GM18507 (cell line): ENCODE measurements at places on chromosomes 12 and 14.
A peak's percentile ranks its signal among the peaks of the same experiment; 100 is the strongest.

DNA sequence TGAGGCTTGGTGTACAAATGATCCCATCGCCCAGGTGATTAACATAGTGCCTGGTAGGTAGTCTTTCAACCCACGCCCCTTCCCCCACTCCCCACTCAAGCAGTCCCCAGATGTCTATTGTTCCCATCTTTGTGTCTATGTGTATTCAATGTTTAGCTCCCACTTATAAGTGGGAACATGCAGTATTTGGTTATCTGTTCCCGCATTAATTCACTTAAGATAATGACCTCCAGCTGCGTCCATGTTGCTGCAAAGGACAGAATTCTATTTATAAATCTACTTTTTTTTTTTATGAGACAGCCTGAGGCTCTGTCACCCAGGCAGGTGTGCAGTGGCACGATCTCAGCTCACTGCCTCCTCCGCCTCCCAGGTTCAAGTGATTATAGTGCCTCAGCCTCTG, 15.7 kb downstream of the SPX start:
- DNase-seq: no peak

DNA sequence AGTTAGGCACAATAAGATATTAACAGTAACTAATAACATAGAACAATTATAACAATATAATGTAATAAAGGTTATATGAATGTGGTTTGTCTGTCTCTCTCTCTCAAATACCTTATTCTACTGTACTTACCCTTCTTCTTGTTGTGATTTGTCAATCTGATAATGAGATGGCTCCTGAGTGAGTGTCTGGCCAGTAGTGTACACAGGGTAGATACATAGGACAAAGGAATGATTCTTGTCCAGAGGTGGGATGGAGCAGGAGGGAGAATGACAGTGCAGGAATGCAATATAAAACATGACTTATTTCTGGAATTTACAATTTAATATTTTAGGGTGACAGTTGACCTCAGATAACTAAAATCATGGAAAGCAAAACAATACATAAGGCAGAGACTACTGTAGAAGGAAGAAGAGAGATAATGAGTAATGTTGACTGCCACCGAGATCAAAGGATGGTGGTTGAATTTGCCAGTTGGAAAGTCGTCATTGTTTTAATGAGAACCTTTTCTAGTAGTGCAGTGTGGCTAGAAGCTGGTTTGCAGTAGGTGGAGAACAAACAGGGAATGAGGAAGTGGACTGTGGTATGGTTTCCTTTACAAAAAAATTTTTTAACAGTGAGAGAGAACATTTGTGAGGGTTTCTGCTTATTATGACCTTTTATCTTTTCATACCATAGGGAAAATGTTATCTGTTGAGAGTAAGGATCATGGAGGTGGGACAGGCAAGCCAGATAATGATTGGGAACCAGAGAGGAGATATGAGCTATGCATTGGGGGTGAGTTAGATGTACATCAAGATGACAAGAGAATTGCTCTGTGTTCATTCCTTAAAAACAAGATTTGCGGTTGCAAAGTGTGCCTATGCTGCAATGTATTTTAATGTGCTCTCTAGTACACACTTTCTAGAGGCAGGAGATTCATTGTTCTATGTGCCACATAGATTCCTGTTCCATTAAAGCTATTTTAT, 458.3 kb downstream of the BTG1 start:
- no peak for DNase-seq

GRCh38 chr12:96194971-96195844, 1.0 kb downstream of the ELK3 start:
- DNase-seq: peak; percentile 54

DNA sequence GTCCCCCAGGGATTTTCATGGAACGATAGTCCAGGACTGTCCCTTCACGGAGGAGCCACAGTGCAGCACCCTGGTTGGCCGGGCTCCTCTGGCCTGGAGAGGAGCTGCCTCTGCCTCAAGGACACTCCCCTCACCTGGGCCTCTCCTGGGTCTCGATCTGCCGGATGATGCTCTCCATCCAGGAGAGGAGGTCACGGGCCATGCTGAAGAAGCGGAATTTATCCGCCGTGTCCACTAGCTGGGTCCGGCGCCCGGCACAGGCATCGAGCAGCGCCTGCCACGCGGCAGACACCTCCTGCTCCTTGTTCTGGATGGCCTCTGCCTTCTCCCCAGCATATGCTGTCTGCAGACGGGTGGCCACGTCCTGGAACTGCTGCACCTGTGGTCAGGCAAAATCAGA, 66.5 kb downstream of the PLEKHG3 start:
- no peak for DNase-seq

- no peak for DNase-seq
Measured at GRCh38 chr12:112788205-112788604, 3.3 kb upstream of the RPH3A start.

DNA sequence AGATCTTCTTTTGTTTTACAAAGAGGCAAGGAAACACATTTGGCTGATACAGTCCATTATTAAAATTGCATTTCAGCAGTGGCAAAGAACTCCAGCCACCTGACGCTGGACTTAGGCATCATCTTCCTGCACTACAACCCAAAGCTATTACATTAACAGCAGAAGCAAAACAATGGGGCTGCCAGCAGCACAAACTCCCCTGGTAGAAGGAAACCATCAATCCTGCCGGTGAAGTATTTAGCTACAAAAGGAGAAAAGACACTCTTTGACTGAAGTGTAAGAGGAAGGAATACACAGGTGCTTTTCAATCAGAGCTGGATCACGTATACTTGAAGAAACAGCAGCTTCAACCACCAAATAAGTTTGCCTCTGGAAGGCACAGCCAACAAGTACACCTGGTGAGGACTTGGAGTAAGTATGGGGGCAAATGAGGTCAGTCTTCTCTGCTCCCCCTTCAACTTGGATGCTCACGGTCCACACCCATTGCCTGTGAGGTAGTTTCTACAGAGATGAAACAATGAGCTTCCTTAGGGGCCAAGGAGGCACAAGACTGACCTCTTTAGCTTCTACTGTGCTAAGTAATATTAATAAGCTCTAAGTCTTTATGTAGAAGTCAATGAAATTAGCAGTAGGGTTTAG, 125.9 kb upstream of the FOXN3 start:
- no peak for DNase-seq

DNA sequence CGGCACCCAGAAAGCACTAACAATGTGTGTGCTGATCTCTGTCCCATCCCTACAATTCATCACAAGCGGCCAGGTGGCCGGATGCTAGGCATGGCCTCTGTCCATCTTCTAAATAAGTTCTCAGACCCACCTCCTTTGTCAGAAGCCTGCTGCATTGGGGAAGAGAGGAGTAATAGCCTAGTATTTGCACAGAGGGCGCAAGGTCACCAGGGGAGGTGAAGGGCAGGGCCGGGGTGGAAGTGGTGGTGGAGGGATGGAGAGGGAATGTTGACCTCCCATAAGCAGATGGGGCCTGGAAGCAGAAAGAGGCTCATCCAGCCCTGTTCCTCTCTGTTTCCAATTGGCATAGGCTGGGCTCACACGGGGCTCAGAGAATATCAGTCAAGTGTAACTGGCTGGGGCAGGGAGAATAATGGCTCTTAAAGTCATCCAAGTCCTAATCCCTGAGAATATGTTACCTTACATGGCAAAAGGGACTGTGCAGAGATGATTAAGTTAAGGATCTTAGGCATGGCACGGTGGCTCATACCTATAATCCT, 6.9 kb downstream of the RILPL1 start:
- DNase-seq: no peak

DNA sequence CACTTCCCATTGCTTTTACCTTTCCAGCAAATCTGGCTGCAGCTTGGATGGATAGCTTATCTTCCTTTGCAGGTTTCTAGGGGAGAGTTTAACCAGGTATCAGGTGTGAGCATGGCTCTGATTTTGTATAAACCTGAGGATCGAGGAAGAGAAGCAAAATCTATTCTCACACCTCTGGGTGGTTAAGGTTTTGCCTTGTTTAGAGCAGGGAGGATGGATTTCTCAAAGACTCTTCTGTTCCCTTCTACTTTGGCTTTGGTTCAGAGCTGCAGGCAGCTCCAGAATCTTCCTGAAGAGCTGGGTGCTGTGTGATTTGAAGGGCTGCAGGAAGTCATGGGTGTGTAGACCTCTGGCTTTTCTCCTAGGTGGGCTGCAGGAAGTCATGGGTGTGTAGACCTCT, 1.7 kb downstream of the JDP2 start:
- DNase-seq: no peak

GRCh38 chr12:48034835-48035805, 30.8 kb upstream of the COL2A1 start:
- DNase-seq: no peak

DNA sequence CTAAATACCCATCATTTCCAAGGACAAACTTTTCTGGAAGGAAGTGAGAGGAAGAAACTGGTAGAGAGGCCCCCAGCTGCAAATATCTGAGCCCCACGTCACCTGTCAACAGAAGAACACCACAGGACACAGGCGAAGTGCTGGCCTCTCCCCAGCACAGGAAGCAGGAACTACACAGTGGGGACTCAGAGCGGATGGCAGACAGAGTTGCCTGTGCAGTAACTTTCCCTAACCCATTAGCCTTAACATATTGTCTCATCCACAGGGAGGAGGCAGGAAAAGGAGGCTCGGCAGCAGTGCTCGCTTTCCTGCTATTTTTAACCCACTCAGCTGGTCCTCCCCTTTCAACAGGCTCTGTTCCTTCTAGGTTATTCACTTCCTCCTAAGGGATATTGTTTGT, 111.5 kb upstream of the TMPO start:
- no peak for DNase-seq

GRCh38 chr14:54169254-54169924, 212.8 kb upstream of the BMP4 start:
- DNase-seq: no peak

GRCh38 chr12:45727301-45727979, 2.1 kb upstream of the ARID2 start:
- peak; percentile 80 for DNase-seq

DNA sequence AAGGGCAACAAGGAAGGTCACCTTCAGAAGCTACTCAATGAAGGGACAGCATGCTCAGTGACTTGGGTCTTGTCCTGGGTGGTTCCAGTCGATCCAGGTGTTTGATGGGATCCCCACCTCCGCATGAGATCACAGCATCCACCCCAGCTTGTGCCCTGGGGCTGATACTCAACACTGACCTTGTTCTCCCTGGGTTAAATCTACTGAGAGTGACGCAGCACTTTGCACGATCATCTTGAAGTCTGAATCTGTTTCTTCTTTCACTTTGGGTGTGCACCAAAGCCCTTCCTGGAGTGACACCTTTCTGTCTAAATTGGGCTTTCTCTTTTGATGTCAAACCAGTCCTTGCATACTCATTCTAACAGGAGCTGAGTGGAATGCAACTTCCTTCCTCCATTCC, 13.8 kb downstream of the NOS1 start:
- DNase-seq: no peak

DNA sequence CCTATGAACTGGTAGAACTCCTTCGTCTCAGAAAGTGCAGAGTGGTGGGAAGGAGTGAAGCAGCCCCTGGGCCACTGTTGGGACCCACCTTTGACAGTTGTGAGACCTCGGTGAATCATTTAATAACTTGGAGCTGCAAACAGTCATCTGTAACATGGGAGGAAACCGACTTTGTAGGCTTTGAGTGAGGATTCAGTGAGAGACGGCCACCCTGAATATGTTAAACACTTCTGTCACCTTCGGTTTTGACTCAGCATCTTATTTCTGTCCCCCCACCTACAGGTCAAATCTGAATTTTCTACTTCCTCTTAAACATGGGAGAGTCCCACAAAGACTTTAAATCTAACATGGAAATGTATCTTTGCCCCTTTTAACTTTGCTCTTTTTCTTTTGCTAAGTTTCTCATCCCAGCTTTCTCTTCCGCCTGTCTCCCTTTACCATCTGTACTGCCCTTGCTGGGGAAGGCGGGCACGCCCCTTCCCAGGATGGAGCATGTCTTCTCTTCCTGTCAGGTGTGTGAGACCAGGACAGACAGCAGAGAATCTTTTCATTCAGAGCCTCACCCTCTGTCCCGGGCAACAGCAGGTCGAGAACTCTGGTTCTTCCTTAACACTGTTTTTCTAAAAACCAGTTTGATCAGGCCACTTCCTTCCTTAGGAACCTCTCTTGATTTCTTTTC, 37.1 kb downstream of the ZC3H14 start:
- DNase-seq: peak; percentile 28

DNA sequence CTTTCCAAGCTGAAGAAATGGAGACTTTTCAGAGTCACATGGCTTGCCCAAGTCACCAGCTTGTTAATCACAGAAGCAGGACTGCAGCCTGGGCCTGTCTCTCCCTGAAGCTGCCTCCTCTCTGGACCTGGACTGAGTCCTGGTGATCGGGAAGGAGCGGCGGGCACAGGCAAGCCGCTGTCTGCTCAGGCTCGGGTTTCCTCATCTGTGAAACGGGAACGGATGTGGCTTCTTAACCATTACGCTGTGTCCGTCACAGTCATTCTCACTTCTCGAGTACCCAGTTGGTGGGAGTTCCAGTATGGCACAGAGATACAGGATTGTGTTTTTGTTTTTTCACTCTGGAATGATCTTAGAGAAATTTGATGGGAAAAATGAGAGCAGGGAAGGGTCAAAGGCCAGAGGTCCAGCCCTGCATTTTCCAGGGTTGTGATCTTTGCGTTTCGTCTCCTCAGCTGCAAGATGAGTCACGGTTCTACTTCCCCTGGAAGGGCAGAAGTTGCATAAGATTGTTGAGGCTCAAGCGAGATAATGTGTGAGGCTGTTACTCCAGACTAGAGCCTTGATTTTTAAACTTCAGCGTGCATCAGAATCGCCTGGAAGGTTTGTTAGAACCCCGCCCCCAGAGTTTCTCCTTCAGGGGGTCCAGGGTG, 7.6 kb upstream of the LRTM2 start:
- DNase-seq: no peak

DNA sequence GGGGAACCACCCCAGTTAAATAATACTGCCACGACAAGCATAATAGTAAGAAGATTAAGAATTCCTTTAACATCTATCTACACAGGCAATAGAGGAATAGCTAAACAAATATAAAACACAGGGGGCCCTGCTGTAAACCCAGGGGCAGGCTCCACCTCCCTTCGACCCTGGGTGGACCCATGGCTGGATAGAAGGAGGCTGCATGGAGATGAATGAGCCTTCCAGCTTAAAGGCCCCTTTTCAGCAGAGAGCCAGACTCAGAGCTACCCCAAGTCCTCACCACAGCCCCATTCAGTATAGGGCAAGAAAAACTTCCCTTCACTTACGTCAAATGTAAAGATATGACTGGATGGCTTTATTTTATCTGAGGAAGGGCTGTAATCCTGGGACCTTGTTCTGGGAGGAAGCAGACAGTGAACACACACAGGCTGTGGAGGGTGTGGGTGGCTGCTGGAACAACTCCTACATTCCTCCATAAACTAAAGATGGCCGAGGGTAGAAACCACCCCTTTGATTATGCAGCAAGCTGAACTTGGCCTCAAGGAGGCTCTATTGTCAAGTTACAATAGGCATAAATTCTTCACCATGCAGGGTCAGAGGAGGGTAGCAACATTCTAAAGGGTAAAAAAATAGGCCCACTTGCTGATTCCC, 30.4 kb downstream of the NUAK1 start:
- no peak for DNase-seq

GRCh38 chr12:4168036-4168435, 105.5 kb upstream of the CCND2 start:
- no peak for DNase-seq

- no peak for DNase-seq
Measured at GRCh38 chr12:124332900-124333299, 38.0 kb downstream of the RFLNA start.

- DNase-seq: no peak
Measured at GRCh38 chr12:21614506-21614905, 9.9 kb upstream of the GYS2 start.
